ENCODE measurements at places on chromosomes 6 and 20. TPM values are rescaled to one million over a fixed set of nuclear protein-coding genes. Genes with fewer than 3 reads are reported as not detected.

- no peaks in the 10 kb centered on the region for H3K36me3 ChIP-seq
- H3K27ac ChIP-seq = no peak overlapping the region
- no peaks in the 10 kb centered on the region for H3K27me3 ChIP-seq
- H3K4me1 ChIP-seq = no peaks in the 10 kb centered on the region
- no peak overlapping the region for H3K4me3 ChIP-seq
Observed at GRCh38 chr6:79403086-79403485, 134.1 kb downstream of the LCA5 start.

- DNase-seq = no peak
- H3K27me3 ChIP-seq = no peaks in the 10 kb centered on the region
- peaks cover 9% of the 10 kb centered on the region for H3K4me1 ChIP-seq
- H3K36me3 ChIP-seq = no peaks in the 10 kb centered on the region
- H3K27ac ChIP-seq = no peak overlapping the region
- H3K4me3 ChIP-seq = no peak overlapping the region
Observed at GRCh38 chr6:111884068-111884467, 10.8 kb upstream of the FYN start.

Gene ZBTB12
- 3.5 TPM for total RNA-seq

GRCh38 chr6:107704347-107705013 is 119.6 kb downstream of the SCML4 start:
- DNase-seq = peak; percentile 58
- H3K27ac ChIP-seq = no peak overlapping the region
- no peak overlapping the region for H3K4me3 ChIP-seq
- H3K27me3 ChIP-seq = peaks cover 14% of the 10 kb centered on the region

DNA sequence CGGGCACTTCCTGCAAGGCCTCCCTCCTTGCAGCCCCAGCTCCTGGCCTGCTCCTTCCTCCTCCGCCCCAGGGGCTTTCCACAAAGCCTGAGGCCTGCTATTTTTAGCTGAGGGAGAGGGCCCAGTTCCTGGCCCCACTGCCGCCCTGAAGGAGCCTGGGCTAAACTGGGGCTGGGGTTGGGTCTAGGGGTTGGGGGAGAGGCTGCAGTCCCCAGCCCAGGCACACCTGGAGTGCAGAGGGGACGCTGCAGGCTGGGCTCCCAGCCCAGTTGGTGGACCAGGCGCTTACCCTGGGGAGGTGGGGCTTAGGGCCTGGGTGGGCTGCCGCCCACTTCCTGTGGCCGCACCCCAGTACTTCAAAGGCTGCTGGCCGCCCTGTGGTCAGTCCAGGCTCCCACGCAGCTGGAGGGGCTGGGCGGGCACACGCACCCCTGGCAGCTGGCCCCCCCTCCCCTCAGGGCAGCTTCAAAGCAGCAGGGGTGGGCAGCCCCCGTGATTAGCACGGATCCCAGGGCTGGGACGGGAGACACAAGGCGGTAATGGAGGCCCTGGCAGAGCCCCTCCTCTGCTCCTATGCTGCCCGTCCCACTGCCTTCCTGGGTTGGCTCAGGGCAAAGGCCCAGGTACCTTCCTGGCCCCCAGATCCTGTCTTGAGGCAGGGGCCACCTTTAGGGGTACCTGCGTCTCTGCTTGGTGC is 7.1 kb upstream of the ABHD16B start:
- peaks cover 21% of the 10 kb centered on the region for H3K4me1 ChIP-seq
- peaks cover 5% of the 10 kb centered on the region for H3K27me3 ChIP-seq
- H3K27ac ChIP-seq = no peak overlapping the region
- H3K4me3 ChIP-seq = no peak overlapping the region

DNA sequence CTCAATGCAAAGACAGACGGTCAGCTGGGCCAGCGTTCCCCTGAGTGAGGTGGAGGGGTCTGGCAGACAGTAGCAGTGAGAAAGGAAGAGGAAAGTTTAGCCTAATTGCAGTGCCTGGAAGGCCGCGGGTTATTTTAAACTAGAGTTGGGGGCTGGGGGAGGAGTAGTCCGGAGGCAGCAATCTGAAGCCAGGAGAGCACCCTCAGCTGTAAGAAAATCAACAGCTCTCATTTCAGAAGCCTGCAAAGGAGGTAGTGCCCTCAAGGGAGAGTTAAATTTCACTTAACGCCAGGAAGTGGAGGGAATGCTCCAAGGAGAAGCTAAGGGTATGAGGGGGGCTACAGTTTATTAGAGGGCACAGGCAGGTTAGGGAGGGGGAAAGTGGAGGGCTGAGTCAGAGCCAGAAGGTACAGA is 26.9 kb downstream of the RING1 start:
- no peak for DNase-seq
- no peaks in the 10 kb centered on the region for H3K36me3 ChIP-seq
- peaks cover 18% of the 10 kb centered on the region for H3K27me3 ChIP-seq
- no peak overlapping the region for H3K27ac ChIP-seq

DNA sequence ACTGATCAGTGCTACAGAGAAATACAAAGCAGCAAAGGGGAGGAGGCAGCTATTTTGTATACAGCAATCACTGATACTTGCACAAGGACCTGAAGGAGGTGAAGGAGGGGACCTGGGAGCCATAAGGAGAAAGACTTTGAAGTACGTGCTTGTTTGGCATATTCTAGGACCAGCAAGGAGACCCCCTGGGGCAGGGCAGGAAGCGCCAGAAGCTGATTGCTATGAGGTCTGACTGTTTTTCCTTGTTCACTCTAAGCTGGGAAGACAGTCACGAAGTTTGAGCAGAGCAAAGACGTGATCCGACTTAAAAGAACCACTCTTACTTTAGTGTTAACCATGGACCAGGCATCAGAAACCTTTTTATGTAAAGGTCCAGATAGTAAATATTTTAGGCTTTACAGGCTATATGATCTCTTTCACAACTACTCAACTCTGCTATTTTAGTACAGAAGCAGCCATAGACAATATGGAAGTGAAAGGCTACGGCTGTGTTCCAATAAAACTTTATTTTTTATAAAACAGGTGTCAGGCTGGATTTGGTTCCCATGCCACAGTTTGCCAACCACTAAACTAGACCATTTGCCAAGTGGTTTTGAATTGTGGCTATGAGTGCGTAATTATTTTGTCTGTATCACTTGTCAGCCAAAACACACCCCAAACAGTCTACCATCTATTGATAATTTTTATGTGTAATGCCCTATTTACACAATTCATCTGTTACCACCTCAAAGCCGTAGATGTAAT is 217.9 kb downstream of the PRL start:
- H3K27me3 ChIP-seq = no peaks in the 10 kb centered on the region
- H3K4me3 ChIP-seq = no peak overlapping the region
- no peaks in the 10 kb centered on the region for H3K36me3 ChIP-seq

Gene MAFB
- 1.3 TPM for total RNA-seq

DNA sequence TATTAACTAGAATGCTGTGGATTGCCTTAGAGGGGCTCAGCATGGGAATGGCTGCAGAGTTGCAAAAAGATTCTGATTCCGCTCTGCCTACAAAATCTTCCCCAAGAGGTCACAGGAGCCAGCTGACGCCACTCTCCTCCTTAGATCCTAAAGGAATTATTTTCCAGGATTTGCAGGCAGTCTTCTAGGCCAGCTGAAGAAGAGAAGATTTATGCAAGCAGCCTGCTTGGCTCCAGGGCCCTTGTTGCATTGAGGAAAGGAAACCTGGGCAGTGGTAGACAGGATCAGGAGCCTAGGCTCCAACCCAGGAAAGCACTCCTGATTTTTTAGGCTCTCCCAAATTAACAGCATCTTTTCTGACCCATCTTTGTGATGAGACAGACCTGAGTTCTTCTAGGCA is 245.8 kb downstream of the PKHD1 start:
- H3K27ac ChIP-seq = no peak overlapping the region
- DNase-seq = no peak
- no peaks in the 10 kb centered on the region for H3K4me1 ChIP-seq
- no peaks in the 10 kb centered on the region for H3K36me3 ChIP-seq
- no peak overlapping the region for H3K4me3 ChIP-seq
- H3K27me3 ChIP-seq = no peaks in the 10 kb centered on the region

Gene LZTS3
- 3.6 TPM for total RNA-seq

- DNase-seq = no peak
- no peak overlapping the region for H3K27ac ChIP-seq
Observed at GRCh38 chr6:28673417-28673786, 147.7 kb downstream of the GPX5 start.

- DNase-seq = no peak
- H3K4me3 ChIP-seq = no peak overlapping the region
- no peaks in the 10 kb centered on the region for H3K36me3 ChIP-seq
- H3K4me1 ChIP-seq = no peaks in the 10 kb centered on the region
- H3K27ac ChIP-seq = no peak overlapping the region
Observed at GRCh38 chr6:14452567-14453527, 335.3 kb downstream of the CD83 start.

Gene GABRR2
- total RNA-seq = 2.5 TPM

- H3K27ac ChIP-seq = no peak overlapping the region
- no peaks in the 10 kb centered on the region for H3K27me3 ChIP-seq
- peaks cover 4% of the 10 kb centered on the region for H3K4me1 ChIP-seq
- no peak for DNase-seq
- no peak overlapping the region for H3K4me3 ChIP-seq
Observed at GRCh38 chr6:22353101-22353500, 56.3 kb upstream of the PRL start.

DNA sequence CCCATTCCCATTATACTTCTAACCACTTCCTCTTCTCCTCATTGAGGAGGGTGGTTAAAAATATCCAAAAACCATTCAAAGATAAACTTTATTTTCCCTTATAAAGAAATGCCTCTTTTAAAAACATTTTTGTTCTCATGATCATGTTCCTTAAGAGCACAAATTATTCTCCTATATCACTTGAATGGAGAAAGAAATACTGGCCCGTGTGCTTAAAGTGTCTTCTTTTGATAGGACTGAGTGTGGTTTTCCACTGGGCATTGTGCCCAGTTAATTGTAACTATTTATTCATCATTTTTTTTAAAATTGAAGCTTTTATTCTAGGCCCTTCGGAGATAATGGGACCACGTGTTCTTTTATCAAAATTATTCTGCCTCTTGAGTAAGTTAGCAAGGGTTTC is 871.5 kb downstream of the QKI start:
- H3K4me1 ChIP-seq = no peaks in the 10 kb centered on the region
- H3K36me3 ChIP-seq = no peaks in the 10 kb centered on the region
- peak; percentile 2 for DNase-seq
- no peak overlapping the region for H3K27ac ChIP-seq
- no peaks in the 10 kb centered on the region for H3K27me3 ChIP-seq

GRCh38 chr20:50146732-50147662 is 6.5 kb downstream of the PEDS1 start:
- no peaks in the 10 kb centered on the region for H3K27me3 ChIP-seq
- H3K4me1 ChIP-seq = peaks cover 82% of the 10 kb centered on the region
- peaks cover 10% of the 10 kb centered on the region for H3K36me3 ChIP-seq
- H3K4me3 ChIP-seq = no peak overlapping the region
- H3K27ac ChIP-seq = peak overlapping the region; percentile 96

DNA sequence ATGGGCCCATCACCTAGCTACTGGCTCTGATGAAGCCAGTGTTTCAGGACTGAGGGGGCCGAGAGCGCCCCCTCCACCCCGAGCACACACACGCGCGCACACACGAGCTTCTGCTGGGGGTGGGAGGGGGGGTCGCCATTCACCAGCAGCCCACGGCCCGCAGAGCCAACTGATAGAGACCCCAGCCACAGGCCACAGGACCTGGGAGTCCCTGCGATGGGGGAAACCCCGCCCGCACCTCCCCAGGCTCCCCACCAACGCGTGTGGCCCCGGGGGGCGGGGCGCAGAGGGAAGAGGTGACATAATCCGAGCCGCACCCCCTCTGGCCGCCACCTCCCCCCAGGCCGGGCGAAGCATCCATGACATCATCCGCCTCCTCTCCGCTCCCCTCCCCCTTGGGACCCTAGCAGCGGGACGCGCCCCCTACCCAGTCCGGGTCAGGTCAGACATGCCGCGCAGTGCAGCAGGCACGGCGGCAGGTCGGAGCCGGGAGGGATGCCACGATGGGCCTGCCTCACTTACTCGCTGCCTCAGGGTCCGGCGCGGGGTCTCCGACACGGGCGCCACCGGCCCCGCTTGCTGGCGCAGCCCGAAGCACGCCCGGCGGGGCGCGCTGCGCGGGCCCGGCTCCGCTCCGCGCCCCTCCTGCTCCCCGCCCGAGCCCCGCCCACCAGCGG is at the start of gene LZTS3:
TSS of gene LZTS3 (minus strand) at position 617 of the 677 bp plus-strand sequence. CDS start 6,386 bp downstream, outside the sequence.
- no peaks in the 10 kb centered on the region for H3K36me3 ChIP-seq
- peak within 1 kb of the TSS; percentile 93 for H3K4me3 ChIP-seq
- H3K4me1 ChIP-seq = peaks cover 6% of the 10 kb centered on the region

Gene SOX18
- total RNA-seq = 211 TPM

- H3K27ac ChIP-seq = no peak overlapping the region
- DNase-seq = no peak
- no peak overlapping the region for H3K4me3 ChIP-seq
- no peaks in the 10 kb centered on the region for H3K4me1 ChIP-seq
Observed at GRCh38 chr6:68087399-68088133, 547.5 kb upstream of the ADGRB3 start.

DNA sequence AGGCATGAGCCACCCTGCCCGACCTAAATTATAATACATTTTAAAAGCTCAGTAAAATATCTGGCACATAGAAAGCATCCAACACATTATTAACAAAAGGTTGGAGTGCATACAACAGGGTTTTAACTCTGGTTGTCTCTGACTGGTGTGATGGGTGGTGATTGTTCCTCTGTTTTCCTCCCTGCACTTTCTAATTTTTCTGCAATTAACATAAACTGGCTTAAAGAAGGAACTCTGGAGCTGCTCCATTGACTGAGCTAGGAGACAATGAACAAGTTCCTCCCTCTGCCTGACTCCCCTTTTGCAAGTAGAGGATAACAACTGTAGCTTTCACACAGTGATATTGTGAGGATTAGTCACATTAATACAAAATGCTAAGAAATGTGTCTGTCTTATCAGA is 48.5 kb upstream of the SIRPG start:
- no peaks in the 10 kb centered on the region for H3K36me3 ChIP-seq
- H3K27ac ChIP-seq = no peak overlapping the region
- no peaks in the 10 kb centered on the region for H3K4me1 ChIP-seq

DNA sequence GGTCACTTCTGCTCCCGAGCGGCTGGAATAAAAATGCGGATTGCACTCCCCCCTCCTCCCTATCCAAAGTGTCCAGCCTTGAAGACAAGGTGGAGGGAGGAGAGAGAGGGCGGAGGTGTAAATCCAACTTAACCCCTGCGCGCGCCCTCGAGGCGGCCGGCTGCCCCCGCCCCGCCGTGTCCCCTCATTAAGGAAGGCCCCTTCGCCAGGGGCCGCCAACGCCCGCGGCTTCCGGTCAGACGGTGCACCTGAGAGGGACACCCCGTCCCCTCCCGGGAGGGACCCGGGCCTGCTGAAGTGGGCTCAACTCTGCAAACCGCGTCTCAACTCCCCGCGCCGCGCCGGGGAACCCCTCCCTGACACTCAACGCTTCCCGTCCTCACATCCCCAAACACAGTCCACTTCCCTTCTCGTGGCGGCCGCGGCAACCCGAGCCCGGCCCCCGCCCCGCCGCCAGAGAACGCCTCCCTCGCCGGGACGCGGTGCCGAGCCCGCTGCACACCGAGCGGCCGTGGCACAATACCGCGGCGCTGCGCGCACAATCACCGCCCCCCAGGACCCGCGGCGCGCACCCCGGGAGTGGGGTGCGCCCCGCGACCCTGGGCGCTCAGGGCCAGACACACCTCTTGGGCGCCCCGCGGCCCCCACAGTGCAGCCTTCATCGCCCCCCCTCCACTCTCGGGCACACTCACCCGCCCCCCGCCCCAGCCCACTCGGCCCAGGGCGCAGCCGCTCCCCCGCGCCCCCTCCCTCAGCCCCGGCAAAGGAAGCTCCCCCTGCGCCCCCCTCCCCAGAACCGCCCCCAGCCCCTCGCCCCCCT is 102.5 kb downstream of the NOL4L start:
- H3K36me3 ChIP-seq = no peaks in the 10 kb centered on the region
- H3K4me3 ChIP-seq = peak overlapping the region; percentile 85
- H3K27ac ChIP-seq = peak overlapping the region; percentile 67
- DNase-seq = peak; percentile 35
- peaks cover 58% of the 10 kb centered on the region for H3K4me1 ChIP-seq
